CD4-positive, alpha-beta memory T cell (primary cell): ENCODE measurements at places on chromosomes 5 and 9.
A peak's percentile ranks its signal among the peaks of the same experiment; 100 is the strongest.

DNA sequence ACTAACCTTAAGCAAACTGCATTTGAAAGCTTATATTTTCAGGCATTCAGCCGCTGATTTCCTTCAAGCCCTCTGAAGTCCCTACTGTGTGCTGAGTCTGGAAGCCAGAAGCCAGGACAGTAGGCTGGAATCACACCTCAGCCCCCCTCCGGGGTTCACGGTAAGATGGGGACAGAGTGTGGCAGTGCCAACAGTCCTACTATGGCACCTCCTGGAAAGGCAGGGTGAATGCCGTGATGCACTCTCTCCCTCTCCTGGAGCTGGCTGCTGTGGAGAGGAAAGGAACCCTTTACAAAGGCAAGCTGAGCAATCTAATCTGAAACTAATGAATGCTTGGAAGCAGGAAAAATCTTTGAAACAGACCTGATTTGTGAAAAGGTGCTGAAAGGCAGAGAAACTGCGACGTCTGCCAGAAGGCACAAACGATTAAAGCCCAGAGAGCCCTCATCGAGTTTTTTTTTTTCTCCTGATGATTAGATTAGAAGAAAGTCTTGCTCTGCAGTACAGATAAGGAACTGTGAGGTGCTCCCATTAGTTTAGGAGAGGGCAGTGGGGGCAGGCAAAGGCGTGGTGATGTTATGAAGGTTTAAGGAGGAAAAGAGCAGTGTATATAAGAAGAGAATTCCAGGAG lies 21.0 kb downstream of the ANKH start:
- no peak for DNase-seq

- no peak for DNase-seq
These were observed 233.0 kb upstream of the RPS23 start for GRCh38 chr5:82511134-82511533.

- DNase-seq: peak; percentile 36
These were observed 36.4 kb downstream of the GLT6D1 start for GRCh38 chr9:135602789-135603481.

DNA sequence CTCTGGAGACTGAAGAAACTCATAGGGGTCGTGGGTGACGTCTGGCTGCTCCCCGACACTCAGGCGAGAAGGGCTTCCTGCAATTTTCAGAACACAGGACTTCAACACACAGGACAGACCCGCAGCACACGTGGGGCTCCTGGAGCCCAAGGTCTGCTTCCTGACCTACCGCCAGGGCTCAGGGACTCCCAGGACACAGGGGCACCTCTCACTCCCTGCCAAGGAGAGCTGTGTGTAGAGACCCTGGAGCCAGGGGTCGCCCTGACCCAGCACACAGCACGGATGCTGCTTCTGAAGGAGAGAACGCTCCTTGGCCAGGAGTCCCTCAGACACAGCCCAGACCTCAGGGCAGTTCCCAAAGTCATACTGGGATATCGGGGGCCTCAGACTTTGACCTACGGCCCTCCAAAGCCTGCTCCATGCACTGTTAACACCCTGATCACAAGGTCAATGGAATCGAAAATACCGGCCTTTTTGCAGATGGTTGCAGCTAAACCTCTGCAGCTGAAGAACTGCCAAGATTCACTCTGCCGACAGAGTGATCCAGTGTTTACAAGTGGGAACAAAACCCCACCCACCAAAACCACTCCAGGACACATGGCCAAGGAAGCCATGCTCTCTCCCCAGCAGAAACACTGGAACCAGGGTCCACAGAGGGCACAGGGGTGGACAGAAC lies 13.8 kb upstream of the ZDHHC11 start:
- no peak for DNase-seq

DNA sequence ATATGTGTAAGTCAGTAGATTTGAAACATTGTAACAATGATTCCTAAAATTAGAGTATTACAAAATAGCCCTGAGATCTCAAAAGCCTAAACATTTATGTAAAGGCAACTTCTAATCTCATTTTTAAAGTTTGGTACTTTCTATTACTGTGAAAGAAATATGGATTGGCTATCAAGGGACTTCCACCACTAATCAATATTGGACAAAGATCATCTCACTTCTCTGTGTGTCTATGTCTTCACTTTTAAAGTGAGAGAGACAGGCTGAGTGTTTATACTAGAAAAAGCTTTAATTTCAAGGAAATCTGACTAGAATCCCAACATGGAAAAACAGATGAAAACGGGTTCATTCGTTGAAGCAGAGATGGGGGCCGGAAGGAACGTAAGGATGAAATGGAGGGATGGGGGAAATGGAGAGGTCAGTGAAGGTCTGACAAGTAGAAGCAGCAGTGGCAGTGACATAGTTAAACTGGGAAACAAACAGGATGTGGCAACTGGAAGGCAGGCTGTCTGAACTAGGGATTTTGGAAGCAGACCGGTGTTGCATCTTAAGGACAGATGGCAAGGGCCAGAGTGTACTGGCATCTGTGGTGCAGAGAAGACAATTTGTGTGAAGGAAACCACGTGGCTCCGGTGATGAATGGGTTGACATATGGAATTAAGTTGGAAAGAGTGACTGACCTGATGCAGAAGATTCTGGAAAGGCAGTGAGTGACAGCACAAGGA lies 60.8 kb downstream of the PDE4D start:
- no peak for DNase-seq

- no peak for DNase-seq
These were observed 97.5 kb downstream of the PIP5K1B start for GRCh38 chr9:68802525-68803015.

DNA sequence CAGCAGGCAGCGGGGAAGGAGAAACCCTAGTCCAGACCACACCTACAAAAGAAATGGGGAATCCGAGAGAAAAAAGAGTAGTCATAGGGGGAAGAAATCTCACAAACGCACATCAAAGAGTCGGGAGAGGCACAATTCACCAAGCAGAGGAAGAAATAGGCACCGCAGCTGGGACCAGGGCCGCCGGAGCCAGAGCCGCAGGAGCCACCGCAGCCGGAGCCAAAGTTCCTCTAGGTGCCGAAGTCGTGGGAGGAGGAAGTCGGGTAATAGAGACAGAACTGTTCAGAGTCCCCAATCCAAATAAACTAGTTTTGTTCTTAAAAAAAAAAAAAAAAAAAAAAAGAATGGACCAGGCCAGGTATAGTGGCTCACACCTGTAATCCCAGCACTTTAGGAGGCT lies 29.3 kb downstream of the REEP5 start:
- no peak for DNase-seq

- DNase-seq: no peak
These were observed 777 bp downstream of the GPSM1 start for GRCh38 chr9:136328011-136328621.

- no peak for DNase-seq
These were observed 19.2 kb upstream of the PLIN2 start for GRCh38 chr9:19146441-19147024.
